ENCODE measurements at places on chromosomes 5 and 9. TPM values are rescaled to one million over a fixed set of nuclear protein-coding genes. Genes with fewer than 3 reads are reported as not detected.

GRCh38 chr5:98816582-98817222, 43.2 kb downstream of the RGMB start:
- peak; percentile 83 for DNase-seq

GRCh38 chr9:36214571-36214970, 23.9 kb downstream of the CLTA start:
- DNase-seq: no peak

DNA sequence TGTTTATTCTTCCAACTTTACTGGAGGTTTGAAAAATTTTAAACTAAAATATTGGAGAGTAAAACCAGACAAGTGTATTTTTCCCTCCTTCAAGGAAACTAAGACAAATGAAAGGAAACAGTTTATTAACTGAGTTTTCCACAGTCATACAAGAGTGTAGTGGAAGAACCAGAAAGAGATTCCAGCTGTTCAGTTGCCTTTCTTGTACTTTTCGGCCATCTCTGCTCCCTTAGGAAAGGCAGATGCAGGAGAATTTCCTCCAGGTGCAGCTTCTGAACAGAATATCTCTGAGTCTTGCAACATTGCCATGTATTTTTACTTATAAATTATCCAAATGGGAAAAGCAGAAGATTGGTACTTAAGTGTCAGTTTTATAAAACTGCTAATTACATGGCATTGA, 217.1 kb downstream of the MAST4 start:
- no peak for DNase-seq

DNA sequence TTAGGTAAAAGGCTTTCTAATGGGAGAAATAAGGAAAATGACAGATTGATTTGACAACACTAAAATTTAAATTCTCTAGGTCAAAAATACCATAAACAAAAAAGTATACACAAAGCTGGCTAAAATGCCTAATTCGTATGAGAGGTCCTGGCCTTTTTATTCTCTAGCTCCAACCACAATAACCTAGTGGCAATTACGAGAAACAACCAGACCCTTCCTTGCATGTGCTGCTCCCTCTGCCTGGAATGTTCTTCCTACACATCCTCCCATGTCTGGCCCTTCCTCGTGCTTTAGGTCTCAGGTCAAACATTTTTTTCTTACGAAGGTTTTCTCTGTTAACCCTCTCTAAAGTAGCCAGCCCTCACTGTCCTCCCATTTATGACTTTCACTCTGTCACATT, 176.4 kb upstream of the PLPPR1 start:
- no peak for DNase-seq

DNA sequence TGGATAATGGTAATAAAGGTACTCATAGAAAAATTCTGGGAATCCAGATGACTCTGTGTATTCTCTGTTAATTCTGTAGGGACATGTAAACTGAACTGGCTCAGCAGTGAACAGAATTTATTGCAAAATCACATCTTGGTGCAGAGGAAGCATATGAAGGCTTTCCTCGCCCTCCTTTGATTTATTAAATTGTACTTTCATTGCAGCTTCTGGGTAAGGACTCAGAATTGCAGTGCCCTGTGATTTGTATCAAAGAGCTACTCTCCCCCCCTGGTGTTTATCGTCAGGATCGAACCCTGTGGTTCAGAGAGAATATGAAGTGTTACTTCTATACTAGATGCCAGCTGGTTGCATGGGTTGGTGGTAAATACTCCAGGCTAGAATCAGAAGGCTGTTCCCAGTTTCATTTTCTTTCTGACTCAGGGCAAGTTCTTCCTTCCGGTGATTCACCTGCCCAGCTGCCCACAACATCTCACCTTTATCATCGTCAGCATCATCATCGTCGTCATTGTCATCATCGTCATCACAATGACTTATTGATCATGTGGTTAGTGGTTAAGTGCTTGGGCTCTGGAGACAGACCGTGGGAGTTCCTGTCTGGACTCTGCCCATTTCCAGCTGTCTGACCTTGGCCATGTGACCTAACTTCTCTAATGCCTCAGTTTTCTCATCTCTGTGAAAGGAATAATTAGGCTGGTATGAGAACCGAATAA, 238.8 kb downstream of the ARHGAP26 start:
- DNase-seq: no peak

- DNase-seq: no peak
Observed at GRCh38 chr5:179963375-179963774, 55.7 kb upstream of the TBC1D9B start.

DNA sequence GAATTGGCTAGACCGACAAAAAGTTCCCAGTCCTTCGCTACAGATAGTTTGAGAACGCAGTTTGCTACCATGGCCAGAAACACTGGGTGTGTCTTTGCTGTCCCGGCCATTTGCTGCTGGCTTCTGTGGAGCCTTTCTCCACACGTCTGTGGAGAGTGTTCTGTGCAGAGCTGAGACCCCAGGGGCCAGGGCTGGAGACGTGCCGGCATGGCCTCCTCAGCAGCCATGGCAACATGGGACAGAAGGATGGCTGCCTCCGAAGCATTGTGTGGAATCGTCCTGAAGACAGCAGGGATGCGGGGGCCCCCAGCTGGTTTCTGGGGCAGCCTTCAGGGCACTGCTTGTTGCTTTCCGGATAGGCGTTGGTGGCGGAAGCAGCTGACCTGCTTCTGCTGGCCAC, 142.8 kb downstream of the GADD45G start:
- no peak for DNase-seq

DNA sequence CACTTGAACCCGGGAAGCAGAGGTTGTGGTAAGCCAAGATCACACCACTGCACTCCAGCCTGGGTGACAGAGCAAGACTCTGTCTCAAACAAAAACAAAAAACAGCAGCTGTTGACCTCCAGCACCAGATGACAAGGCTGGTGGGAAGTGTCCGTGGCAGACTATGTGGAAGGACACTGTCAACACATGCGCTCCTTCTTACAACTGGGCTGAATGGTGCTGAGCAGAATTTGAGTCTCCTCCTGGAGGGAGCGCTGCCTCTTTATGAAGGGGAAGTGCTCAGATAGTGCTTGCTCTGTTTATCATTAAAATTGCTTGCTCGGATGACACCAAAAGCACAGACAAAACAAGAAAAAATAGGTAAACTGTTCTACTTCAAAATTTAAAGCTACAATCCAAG, 9.2 kb upstream of the CFAP157 start:
- no peak for DNase-seq

DNA sequence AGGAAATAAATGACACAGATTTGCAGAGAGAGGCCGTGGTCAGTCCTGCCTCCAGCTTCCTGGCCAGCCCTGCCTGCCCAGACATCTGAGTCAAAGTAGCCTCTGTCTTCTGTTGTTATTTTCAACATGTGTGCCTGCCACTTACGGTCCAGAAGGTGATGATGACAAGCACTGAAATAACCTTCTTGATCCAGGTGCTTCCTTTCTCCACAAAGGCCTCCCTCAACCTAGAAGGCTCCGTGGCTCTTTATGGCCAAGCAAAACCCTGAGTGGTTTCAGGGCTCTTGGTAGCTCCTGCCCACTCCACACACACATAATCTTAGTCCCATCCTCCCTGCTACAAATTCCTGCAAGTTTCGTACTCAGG, 34.1 kb upstream of the SLC6A19 start:
- no peak for DNase-seq

- no peak for DNase-seq
Observed at GRCh38 chr9:69579032-69579758, 93.0 kb downstream of the APBA1 start.

- peak; percentile 21 for DNase-seq
Observed at GRCh38 chr9:127283917-127284497, 19.4 kb downstream of the GARNL3 start.

DNA sequence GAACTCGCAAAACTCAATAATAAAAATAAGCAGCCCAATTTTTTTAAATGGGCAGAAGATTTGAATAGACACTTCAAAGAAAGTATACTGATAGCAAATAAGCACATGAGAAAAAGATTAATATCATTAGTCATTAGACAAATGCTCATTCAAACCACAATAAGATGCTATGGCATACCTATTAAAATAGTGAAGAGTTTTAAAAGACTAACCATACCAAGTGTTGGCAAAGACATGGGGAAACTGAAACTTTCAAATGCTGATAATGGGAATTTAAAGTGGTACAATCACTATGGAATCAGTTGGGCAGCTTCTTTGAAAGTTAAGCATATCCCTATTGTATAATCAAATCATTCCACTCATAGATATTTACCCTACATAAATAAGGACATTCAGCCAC, 26.6 kb upstream of the ORM1 start:
- no peak for DNase-seq

GRCh38 chr5:179112469-179113142, 52.4 kb downstream of the ZNF354C start:
- DNase-seq: peak; percentile 9

DNA sequence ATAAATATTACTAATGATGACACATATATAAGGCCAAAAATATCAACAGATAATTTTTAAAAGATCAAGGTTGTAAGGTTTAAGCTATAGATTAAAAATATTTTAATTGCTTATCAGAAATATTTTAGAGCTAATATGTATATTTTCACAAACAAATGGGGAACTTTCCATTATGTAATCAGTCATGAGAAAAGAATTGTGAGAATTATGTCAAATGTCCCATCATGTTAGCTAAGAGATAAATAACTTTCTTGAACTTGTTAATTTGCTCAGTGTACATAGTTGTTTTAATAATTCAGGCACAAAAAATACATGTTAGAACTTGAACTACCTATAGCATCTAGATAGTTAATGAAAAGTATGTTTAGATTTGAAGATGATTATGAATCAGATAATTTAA, 67.7 kb downstream of the SYK start:
- DNase-seq: no peak

DNA sequence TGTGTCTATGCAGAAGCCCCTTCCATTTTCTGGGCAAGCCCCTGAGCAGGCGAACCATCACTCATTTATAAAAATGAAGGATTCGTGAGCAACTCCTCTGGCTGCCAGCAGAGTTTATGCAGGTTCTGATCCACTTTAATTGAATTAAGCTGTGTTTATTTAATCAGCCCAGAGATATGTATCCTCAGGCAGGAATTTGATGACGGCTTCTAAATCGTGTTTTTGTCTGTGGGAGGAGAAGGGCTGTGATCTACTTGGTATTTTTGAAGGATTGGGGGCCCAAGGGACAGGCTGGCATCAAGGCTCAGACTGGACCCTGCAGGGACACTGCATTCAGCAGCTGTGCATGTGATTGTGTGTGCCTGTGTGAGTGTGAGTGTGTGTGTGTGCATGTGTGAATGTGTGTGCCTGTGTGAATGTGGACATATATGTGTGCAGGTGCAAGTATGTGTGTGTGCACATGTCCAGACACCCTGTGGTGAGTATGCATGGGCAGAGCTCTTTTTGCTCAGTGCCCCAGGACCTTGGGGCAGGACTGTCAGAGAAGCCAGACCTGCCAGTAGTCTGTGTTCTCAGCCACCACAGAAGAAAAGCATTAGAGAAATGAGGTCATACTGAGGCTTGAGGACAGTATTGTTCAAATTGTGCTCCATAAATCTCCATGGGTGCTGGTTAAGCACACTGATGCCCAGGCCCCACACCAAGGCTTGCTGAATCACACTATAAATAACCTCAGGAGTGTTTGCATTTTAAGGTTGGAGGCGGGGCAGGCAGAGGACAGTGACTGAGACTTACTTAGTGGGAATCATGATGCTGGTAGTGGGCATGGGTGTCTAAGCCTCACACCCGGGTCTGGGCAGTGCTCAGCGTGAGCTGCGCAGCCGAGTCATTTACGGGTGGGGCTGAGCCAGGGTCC, 164.0 kb downstream of the CARTPT start:
- no peak for DNase-seq

DNA sequence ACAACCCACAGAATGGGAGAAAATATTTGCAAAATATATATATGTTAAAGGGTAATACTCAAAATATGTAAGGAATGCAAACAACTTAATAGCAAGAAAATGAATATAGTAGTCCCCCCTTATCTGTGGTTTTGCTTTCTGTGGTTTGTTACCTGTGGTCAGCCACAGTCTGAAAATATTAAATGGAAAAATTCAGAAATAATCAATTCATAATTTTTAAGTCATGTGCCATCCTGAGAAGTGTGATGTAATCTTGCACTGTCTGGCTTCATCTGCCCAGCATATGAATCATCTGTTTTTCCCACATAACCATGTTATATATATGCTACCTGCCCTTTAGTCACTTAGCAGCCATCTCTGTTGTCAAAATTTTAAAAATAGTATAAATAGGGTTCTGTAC, 11.7 kb downstream of the CER1 start:
- DNase-seq: no peak

- DNase-seq: no peak
Observed at GRCh38 chr5:157710882-157711281, 20.3 kb upstream of the THG1L start.

DNA sequence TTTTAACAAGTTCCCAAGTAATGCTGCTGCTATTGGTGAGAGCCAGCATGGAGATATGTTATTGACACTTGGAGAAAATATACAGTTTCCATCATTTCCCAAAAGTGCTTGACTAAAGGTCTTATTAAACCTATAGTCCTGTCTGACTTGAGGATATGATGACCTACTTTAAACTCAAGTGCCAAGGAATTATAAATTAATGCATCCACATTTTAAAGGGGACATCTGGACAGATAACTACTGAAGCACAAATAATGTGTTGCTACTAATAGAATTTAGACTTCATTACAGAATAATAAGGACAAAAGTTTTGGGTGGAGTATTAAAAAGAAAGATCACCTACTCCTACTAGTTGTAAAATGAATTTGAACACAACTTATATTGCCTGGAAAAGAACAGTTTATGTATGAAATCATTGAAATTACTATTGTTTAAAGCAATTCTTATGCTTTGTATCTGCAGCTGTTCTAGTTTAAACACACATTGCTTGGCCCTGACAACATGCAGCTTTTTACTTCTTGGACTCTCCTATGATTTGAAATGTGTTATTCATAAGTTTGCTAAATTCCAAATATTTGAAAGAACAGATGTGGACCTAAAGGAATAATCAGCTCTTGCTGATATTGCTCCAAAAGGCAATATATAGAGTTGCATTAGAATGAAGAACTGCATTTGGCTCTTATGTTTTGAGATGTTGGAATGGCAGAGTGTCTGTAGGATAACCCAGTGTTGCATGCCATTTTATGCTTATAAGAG, 73.4 kb downstream of the SGCD start:
- DNase-seq: no peak

DNA sequence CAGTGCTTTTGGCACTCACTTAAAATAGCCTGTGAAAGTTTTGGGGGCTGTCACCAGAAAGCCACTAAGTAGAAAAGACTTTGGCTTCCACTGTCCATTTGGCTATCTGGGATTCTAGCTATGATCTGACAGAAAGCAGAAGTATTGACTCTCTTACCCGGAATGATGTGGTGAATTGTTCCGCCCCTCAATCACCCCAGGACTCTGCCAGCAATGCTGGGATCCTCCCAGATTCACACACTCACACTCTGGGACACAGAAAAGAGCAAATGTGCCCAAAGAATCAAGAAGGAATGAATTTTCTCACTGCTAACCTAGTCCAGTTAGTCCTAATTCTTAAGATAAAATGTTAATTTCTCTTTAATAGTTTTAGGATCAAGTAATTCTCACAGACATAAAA, 576.9 kb downstream of the BNC2 start:
- no peak for DNase-seq

The RORB gene
- total RNA-seq: 0.13 TPM

The TAF11L10 gene
- total RNA-seq: not detected

The CDK9 gene
- 64.0 TPM for total RNA-seq

The OTULINL gene
- 58.5 TPM for total RNA-seq

The RC3H2 gene
- 44.9 TPM for total RNA-seq

The C9orf153 gene
- total RNA-seq: not detected

The TOR4A gene
- total RNA-seq: 63.9 TPM

The CCDC183 gene
- total RNA-seq: 2.4 TPM

The HRCT1 gene
- 65.0 TPM for total RNA-seq

The ST8SIA4 gene
- 2.6 TPM for total RNA-seq

Data from colonic mucosa (tissue), 4 donors.